Panc1 (cell line): ENCODE measurements at places on chromosomes 2 and 18. TPM values are rescaled to one million over a fixed set of nuclear protein-coding genes. Genes with fewer than 3 reads are reported as not detected.
A peak's percentile ranks its signal among the peaks of the same experiment; 100 is the strongest.

DNA sequence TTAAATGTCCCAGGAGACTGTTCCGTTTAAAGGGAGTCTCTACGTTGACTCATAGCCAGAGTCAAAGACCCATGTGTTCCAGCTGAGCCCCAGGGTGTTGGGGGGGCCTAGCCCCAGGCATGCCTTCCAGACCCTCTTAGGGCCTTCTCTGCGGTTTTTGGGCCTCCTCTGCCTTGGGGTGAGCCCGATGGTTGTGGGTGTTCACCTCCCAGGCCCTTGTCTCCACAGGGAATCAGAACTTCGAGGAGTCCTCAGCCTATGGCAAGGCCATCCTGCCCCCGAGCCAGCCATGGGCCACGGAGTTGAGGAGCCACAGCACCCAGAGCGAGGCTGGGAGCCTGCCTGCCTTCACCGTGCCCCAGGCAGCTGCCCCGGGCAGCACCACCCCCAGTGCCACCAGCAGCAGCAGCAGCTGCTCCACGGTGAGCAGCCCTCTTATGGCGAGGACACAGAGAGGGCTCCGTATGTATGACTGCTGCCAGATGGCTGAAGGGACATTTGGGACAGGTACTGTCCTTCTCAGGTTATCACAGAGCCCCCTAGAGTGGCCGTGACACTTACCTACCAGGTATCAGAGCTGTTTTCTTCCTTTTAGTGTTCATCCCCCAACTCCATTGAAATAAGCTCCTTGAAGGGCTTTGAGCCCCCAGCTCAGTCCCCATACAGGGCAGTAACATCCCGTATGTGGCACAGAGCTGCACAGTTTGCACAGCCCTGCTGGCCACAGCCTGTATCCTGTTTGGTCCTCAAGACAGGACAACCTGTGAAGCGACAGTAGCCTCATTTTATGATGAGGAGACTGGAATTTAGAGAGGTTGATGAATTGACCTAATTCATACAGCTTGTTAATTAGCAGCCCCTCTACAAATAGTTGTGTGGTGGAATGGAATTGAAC is 80.7 kb downstream of the EPAS1 start:
- H3K4me1 ChIP-seq: no peaks in the 10 kb centered on the region
- no peak for DNase-seq
- no peaks in the 10 kb centered on the region for H3K27me3 ChIP-seq
- peaks cover 4% of the 10 kb centered on the region; the same call in 1 of the 2 replicates for H3K36me3 ChIP-seq
- H3K4me3 ChIP-seq: no peak overlapping the region

- no peak overlapping the region for H3K27ac ChIP-seq
- H3K4me1 ChIP-seq: peaks cover 7% of the 10 kb centered on the region; the same call in 1 of the 2 replicates
- DNase-seq: no peak
- 0 out of 2 replicates have a peak, but pooled peaks cover 3% of the 10 kb centered on the region for H3K36me3 ChIP-seq
Observed at GRCh38 chr2:229884775-229885699, 36.8 kb downstream of the TRIP12 start.

- no peak overlapping the region for H3K4me3 ChIP-seq
- no peaks in the 10 kb centered on the region for H3K27me3 ChIP-seq
- H3K27ac ChIP-seq: 0 out of 2 replicates have a peak overlapping the region, but pooled peaks have one; percentile 23
- no peak for DNase-seq
- no peaks in the 10 kb centered on the region; the same call in 1 of the 2 replicates for H3K4me1 ChIP-seq
Observed at GRCh38 chr2:188527141-188527540, 235.5 kb downstream of the GULP1 start.

GRCh38 chr2:73985308-73986084 is 786 bp downstream of the TET3 start:
- no peaks in the 10 kb centered on the region; the same call in 1 of the 2 replicates for H3K36me3 ChIP-seq
- peak overlapping the region; percentile 64 for H3K4me3 ChIP-seq
- peak overlapping the region; percentile 86 for H3K27ac ChIP-seq
- no peaks in the 10 kb centered on the region for H3K27me3 ChIP-seq

LRPPRC gene
- 207 TPM for total RNA-seq

DNA sequence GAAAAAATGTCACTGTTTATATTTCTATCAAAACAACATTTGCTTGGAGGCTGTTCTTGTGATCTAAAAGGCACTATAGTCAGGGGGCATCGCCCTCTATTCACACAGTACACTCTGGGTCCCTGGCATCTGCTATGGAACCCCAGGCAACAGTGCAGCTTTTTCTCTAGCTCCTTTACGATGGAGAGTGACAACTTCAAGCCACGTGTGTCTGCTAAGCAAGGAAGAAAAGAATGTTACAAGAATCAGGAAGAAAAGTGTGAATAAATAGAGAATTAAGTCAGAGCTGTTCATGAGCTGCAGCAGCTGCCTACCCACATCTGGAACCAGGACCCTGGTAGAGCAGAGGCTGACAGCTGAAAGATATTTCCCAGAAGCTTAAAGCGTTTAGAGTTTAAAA is 11.2 kb downstream of the RND3 start:
- H3K4me3 ChIP-seq: no peak overlapping the region
- H3K4me1 ChIP-seq: peaks cover 72% of the 10 kb centered on the region
- H3K36me3 ChIP-seq: peaks cover 25% of the 10 kb centered on the region
- peak overlapping the region; percentile 71 for H3K27ac ChIP-seq
- no peaks in the 10 kb centered on the region for H3K27me3 ChIP-seq

GRCh38 chr2:42072349-42073118 is 24.7 kb downstream of the PKDCC start:
- no peak overlapping the region for H3K27ac ChIP-seq
- DNase-seq: no peak
- H3K27me3 ChIP-seq: no peaks in the 10 kb centered on the region
- no peak overlapping the region for H3K4me3 ChIP-seq
- no peaks in the 10 kb centered on the region for H3K36me3 ChIP-seq
- H3K4me1 ChIP-seq: no peaks in the 10 kb centered on the region

- no peak for DNase-seq
- H3K27me3 ChIP-seq: no peaks in the 10 kb centered on the region
- H3K27ac ChIP-seq: no peak overlapping the region
- H3K4me3 ChIP-seq: no peak overlapping the region
Observed at GRCh38 chr2:227890495-227891079, 19.2 kb downstream of the DAW1 start.

DNA sequence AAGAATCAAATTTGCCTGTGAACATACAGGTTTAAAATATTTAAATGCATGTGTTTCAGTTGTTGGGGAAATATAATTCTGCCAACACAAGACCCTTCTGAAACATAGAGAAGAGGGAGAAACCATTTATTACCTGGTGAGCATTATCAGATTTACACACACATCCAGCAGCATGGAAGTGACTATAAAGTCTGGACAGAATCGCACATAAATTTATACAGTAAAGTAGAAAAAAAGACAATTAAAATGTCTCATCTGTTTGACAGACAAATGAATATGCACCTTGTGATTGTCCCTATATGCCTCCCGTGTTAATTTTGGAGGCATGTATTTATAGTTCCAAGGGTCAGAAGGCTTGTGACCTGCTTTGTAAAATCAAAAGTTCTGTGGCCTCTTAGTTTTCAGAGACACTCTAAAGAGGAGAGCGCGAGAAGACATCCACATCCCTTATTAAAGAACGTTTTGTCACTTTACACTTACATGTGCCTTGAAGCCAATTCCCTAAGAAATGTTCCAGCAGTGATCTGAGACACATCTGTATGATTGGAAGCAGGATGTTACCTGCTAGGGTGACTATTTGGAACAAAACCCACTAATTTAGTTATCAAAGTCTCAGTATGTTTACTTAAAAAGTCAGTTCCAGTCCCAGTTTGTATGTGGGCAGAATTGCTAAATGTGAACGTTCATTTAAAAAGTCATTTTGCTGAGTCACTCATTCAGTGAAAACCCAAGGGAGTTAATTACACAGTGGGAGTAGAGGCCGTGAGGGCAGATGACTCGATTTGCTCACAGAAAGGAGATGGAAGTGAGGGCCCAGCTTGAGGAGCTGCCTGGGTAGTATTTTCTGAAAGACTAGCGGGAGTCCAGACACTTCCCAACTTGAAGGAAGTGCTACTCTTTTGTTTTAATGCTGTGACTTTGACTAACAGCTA is 527.6 kb upstream of the MEX3C start:
- no peak overlapping the region for H3K4me3 ChIP-seq
- no peaks in the 10 kb centered on the region for H3K27me3 ChIP-seq
- H3K36me3 ChIP-seq: no peaks in the 10 kb centered on the region
- DNase-seq: no peak
- no peak overlapping the region for H3K27ac ChIP-seq
- H3K4me1 ChIP-seq: no peaks in the 10 kb centered on the region

DNA sequence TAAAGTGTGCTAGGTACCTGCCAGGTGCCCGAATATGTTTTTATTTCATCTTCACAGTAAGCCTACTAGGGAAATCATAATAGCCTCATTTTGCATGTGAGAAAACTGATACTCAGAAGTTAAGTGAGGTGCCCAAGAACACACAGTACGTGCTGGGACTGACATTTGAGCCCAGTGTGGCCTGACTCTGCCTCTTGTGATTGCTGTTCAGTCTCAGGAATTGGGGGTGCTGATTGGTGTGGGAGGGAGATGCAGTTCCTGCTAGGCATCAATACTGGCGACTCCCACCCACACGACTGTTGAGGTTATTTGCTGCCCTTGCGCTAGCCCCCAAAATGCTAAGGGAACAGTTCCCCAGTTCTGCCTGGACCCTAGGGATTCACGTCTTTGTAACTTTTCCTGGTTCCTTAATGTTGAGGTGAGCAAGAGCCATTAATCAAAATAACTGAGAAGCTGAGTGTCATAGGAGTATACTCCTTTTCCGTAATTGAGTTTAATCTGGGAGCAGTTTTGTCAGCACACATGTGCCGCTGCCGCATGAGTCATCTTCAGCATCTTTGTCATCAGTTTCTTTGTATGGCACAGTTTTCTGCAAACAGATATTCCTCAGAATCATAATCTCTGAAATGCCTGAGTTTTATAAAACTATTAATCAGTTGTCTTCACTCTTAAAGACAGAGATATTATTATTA is 120.7 kb downstream of the NCK2 start:
- H3K27me3 ChIP-seq: no peaks in the 10 kb centered on the region
- H3K4me1 ChIP-seq: no peaks in the 10 kb centered on the region
- no peak for DNase-seq
- H3K36me3 ChIP-seq: no peaks in the 10 kb centered on the region
- no peak overlapping the region for H3K4me3 ChIP-seq

OR6B2 gene
- total RNA-seq: not detected

DNA sequence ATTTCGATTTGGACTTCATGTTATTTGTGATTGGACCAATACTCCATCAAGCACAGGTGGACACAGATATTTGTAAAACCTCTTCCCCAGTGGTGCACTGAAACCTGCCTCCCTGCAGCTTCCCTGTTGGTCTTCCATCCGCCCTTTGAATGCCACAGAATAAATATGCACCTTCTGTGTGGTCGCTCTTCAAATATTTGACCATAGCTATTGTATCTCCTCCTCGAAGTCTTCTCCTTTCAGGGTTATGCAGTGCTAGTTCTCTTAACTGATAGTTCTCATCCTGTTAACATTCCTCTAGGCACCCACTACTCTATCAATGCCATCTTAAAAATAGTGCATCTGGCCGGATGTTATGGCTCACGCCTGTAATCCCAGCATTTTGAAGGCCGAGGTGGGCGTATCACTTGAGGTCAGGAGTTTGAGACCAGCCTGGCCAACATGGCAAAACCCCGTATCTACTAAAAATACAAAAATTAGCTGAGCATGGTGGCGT is 12.5 kb downstream of the SPATS2L start:
- peak overlapping the region; percentile 74 for H3K27ac ChIP-seq
- H3K36me3 ChIP-seq: no peaks in the 10 kb centered on the region; the same call in 1 of the 2 replicates
- peaks cover 99% of the 10 kb centered on the region for H3K4me1 ChIP-seq
- H3K4me3 ChIP-seq: no peak overlapping the region
- no peaks in the 10 kb centered on the region for H3K27me3 ChIP-seq
- no peak for DNase-seq

- no peak for DNase-seq
- no peak overlapping the region for H3K4me3 ChIP-seq
- H3K27ac ChIP-seq: no peak overlapping the region
- no peaks in the 10 kb centered on the region for H3K36me3 ChIP-seq
Observed at GRCh38 chr2:221347471-221347870, 224.6 kb downstream of the EPHA4 start.

RESP18 gene
- total RNA-seq: not detected

DNA sequence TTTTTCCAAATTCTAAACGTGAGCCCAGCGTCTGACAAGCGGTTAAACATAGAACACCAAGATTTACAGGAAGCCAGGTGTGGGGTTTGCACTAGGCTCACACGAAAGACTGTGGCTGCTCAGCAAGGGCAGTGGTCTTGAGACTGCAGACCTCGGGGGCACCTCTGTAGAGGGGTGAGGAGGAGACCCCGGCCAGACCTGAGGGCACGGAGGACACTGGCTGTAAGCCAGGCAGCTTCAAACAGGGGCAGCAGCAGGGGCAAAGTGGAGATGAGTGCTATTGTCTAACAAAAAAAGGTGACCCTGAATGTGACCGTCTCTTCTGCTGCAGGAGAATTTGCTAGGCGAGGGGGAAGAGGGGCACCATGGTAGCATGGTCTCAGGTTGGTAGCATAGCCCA is 140.3 kb downstream of the CYP26B1 start:
- H3K4me1 ChIP-seq: no peaks in the 10 kb centered on the region
- no peak overlapping the region for H3K27ac ChIP-seq
- H3K36me3 ChIP-seq: no peaks in the 10 kb centered on the region
- no peaks in the 10 kb centered on the region for H3K27me3 ChIP-seq

GRCh38 chr2:215791481-215791937 is 221.8 kb downstream of the MREG start:
- H3K27me3 ChIP-seq: no peaks in the 10 kb centered on the region
- no peak for DNase-seq
- H3K36me3 ChIP-seq: no peaks in the 10 kb centered on the region
- H3K27ac ChIP-seq: no peak overlapping the region
- no peak overlapping the region for H3K4me3 ChIP-seq

CTDSP1 gene
- 128 TPM for total RNA-seq

DCC gene
- not detected for total RNA-seq

SOX11 gene
- total RNA-seq: not detected

PLA2R1 gene
- 5.7 TPM for total RNA-seq

- no peaks in the 10 kb centered on the region for H3K27me3 ChIP-seq
- H3K27ac ChIP-seq: no peak overlapping the region
- no peaks in the 10 kb centered on the region for H3K36me3 ChIP-seq
Observed at GRCh38 chr2:28488858-28489575, 6.8 kb upstream of the PLB1 start.

SPATA3 gene
- not detected for total RNA-seq

- peaks cover 1% of the 10 kb centered on the region for H3K4me1 ChIP-seq
- H3K4me3 ChIP-seq: no peak overlapping the region
- no peak overlapping the region; the same call in 1 of the 2 replicates for H3K27ac ChIP-seq
- H3K27me3 ChIP-seq: no peaks in the 10 kb centered on the region
- H3K36me3 ChIP-seq: no peaks in the 10 kb centered on the region
Observed at GRCh38 chr2:233017947-233018346, 4.9 kb upstream of the NGEF start.

- DNase-seq: no peak
- no peak overlapping the region for H3K27ac ChIP-seq
- peaks cover 6% of the 10 kb centered on the region for H3K4me1 ChIP-seq
- H3K36me3 ChIP-seq: no peaks in the 10 kb centered on the region
- no peaks in the 10 kb centered on the region for H3K27me3 ChIP-seq
Observed at GRCh38 chr2:68719912-68720311, 14.7 kb upstream of the ARHGAP25 start.

DNA sequence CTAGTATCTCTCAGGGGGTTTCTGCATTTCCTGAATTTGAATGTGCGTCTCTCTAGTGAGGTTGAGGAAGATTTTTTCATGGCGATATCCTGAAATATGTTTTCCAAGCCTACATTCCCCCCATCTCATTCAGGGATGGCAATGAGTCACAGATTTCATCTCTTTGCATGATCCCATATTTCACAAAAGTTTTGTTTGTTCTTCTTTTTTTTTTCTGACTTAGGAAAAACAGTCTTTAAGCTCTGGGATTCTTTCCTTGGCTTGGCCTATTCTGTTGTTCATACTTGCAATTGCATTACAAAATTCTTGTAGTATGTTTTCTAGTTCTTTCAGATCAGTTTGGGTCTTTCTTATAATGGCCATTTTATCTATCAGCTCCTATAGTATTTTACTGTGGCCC is 136.5 kb downstream of the DSEL start:
- no peaks in the 10 kb centered on the region for H3K36me3 ChIP-seq
- no peak overlapping the region for H3K27ac ChIP-seq
- no peaks in the 10 kb centered on the region for H3K4me1 ChIP-seq
- no peak for DNase-seq
- H3K4me3 ChIP-seq: no peak overlapping the region
- H3K27me3 ChIP-seq: no peaks in the 10 kb centered on the region

NOSTRIN gene
- total RNA-seq: not detected
